H54 (cell line): ENCODE measurements at places on chromosomes 16 and 17.

DNA sequence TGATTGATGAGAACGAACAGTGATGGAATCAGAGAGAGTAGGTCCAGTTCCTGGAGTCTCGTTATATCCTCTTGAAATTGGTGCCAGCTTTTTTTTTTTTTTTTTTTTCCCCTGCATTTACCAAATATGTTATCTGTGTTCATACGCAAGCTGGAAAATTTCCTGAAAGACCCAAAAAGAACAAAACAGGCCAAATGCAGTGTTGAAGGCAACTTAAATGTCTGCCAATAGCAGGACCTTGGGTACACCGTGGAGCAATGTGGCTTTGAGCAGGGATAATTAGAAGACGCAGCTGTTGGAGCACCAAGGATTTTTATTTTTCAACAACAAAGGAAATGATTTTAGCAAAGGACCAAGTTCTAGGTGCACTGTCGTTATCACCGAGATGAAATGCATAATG, 105.0 kb downstream of the ABCC6 start:
- DNase-seq = no peak

GRCh38 chr16:10169031-10169430, 13.2 kb downstream of the GRIN2A start:
- DNase-seq = no peak

- DNase-seq = no peak
Observed at GRCh38 chr16:24531166-24531565, 8.2 kb upstream of the RBBP6 start.

DNA sequence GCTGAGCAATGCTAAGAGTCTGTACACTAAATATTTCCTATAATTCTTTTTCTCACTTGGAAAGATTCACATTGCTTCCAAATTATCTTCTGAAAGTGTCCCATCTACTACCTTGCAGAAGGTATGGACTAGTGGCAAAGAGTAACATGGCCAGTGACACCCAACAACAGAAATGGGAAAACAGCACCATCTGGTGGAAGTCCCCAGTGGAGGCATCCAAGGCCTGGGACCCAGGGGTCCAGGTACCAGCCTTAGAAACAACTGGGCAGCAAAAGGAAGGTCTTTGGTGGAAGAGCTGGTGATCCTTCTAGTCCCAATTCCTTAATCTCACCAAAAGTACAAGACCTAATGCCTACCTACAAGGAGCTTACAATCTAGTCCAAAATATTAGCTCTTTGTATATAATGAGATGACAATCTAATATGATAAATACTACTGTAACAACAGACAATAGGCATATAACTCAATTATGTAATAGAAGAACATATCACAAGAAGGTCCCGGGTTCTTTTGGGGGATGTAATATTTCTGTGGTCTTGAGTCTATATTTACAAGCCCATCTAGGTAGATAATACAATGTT, 55.3 kb downstream of the SKAP1 start:
- peak; percentile 26 for DNase-seq

- no peak for DNase-seq
Observed at GRCh38 chr17:16300554-16300953, 52.7 kb downstream of the CENPV start.

- peak; percentile 34 for DNase-seq
Observed at GRCh38 chr16:49921791-49922456, 66.0 kb upstream of the ZNF423 start.

- DNase-seq = no peak
Observed at GRCh38 chr17:58324056-58324408, 4.6 kb downstream of the TSPOAP1 start.

GRCh38 chr16:80591071-80591915, 50.5 kb downstream of the DYNLRB2 start:
- DNase-seq = no peak

- DNase-seq = no peak
Observed at GRCh38 chr17:50955160-50955559, 89.0 kb upstream of the TOB1 start.

DNA sequence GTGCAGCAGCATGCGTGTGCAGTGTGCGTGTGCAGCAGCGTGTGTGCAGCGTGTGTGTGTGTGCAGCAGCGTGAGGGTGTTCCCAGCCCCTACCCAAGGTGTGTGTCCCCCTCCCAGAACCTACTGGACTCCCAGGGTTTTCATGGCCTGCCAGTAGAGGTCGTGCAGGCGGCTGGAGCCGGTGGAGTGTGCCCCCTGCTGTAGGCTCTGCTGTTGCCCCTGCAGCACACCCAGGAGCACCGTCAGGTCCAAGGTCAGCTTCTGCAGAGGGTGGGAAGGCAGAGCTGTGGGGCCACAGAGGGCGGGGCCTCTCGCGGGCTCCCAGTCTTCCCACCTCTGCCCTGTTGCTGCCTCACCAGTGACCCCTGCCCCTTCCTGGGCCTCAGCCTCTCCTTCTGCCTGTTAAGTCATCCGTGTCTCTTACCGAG, 14.9 kb downstream of the MYBBP1A start:
- DNase-seq = no peak

DNA sequence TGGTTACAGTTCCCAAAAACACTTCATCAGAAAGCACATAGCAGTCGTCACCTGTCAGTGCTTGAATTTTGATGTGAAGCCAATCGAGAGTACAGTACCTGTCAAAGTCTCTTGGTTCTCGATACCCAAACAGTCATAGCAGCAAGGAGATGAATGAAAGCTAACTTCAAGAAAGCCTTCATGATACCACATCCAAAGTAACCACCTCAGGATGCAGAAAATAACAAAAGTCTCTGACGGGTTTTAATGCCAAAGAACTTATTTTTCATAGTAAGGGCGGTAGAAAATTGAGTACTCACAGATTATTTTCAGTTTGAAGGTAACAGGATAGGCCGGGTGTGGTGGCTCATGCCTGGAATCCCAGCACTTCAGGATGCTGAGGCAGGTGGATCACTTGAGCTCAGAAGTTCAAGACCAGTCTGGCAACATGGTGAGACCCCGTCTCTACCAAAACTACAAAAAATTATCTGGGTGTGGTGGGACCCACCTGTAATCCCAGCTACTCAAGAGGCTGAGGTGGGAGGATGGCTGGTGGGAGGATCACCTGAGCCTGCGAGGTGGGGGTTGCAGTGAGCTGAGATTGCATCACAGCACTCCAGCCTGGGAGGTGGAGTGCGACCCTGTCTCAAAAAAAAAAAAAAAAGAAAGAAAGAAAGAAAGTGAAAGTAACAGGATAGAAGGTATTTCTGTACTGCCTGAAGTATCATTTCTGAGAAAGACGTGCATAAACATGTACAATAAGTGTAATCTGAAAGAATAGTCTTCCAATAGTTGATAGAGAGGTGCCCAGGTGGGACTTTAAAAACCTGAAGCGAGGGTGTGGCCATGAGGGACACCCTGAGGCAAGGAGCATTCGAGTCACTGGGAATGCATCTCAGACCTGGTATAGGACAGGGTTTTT, 15.4 kb downstream of the MFSD11 start:
- no peak for DNase-seq

- DNase-seq = no peak
Observed at GRCh38 chr17:80219763-80220053, 425 bp downstream of the SGSH start.

- DNase-seq = no peak
Observed at GRCh38 chr17:77428749-77429368, 288.1 kb downstream of the SEC14L1 start.

DNA sequence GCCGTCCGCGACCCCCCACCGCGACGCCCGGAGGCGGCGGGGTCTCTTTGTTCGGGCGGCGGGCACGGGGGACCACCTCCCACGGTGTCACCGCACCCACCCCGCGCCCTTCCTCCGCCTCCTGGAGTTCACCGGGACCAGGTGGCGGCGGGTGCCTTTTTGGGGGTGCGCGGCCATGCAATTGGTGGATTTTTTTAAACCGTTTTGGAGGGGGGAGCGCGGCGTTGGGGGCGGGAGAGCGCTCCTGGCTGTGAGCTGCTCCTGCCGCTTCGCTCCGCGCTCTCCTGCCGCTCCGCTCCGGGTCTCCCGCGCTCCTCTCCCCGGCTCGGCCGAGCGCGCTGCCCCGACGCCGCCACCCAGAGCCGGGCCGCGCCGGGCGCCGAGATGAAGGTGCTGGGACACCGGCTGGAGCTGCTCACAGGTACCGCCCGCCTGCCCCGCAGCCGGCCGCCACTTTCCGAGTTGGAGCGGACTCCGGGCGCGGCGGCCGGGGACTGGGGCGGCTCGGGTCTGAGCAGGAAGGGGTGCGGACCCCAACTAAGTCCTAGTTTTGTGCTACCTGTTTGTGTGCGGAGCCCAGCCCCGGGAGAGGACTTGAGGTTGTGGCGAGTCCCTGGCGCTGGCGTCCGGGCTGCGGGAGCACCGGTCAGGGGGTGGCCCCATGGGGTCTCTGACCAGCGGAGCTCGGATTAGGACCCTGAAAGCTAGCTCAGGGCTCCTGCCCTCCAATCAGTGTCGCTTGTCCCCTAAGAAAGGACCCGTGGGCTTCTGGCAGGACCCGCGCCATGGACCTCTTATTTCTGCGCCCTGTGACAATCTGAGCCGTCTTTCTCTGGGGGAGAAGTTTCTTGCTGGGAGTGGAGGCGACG, 35.7 kb upstream of the NDRG4 start:
- no peak for DNase-seq

GRCh38 chr17:57867126-57867525, 17.3 kb upstream of the MRPS23 start:
- no peak for DNase-seq

- peak; percentile 81 for DNase-seq
Observed at GRCh38 chr17:65359016-65359415, 202.4 kb downstream of the AXIN2 start.

DNA sequence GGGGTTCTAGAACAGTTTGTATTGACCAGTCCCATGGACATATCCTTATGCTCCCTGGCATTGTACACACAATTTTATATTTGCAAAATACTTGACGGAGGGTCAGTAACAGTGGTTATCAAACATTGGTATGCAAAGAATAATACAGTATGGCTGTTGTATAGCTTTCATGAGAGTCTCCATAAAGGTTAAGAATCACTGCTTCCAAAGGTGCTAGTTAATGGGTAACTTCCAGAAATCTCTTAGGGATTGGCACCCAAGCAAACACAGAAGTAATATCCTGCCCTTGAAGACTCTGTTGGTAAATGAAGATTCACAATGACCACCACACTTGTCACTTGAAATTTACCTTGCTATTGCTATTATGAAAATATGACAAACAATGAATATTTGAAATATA, 239.2 kb downstream of the ZFHX3 start:
- DNase-seq = no peak

DNA sequence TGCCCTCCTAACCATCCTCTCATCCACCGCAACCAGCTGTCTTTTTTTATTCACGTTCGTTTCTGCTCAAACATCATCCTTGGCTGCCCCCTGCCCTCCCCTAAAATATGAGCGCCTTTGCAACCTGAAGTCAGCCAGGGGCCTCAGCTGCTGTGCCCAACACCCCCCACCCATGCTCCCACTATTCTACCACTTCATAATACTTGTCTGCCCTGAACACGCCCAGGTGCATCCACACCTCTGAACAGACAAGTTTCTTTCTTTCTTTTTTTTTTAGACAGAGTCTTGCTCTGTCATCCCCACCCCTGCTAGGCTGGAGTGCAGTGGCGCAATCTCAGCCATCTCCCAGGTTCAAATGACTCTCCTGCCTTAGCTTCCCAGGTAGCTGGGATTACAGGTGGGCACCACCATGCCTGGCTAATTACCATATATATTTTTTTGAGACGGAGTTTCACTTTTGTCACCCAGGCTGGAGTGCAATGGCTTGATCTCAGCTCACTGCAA, 26.9 kb downstream of the CEP295NL start:
- no peak for DNase-seq

- no peak for DNase-seq
Observed at GRCh38 chr16:10497132-10498101, 83.0 kb downstream of the EMP2 start.

DNA sequence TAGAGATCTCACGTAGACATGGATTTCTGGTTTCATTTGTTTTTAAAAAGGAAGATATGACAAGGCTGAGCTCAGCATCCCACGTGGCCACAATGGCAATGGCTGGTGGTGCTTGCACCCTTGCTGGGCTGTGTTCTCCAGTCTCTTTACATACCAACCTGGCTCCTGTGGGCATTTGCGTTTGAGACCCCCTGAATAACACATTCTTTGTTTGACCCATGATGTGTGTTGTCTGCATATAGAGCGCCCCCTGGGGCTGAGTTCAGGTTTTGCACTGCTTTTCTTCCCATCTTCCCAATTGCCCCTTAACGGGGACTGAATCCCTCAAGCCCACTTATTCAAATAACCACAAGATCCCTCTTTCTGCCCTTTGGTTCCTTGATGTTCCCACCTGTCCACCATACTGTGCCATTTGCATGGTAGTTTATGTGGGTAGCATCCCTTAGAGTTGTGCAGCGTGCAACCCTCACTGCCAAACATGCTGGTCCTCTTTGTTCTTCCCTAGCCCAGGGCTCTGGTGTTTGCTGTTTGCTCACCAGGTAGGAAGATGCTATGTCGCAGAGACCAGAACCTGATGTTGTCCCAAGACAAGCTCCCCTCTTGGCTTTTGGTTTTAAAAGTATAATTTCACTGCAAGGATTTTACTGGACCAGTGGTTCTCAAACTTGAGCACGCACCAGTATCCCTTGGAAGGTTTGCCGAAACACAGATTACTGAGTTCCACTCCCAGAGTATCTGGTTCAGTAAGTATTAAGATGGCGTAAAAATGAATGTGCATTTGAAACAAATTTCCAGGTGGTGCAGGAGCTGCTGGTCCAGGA, 38.5 kb upstream of the NKD1 start:
- no peak for DNase-seq

DNA sequence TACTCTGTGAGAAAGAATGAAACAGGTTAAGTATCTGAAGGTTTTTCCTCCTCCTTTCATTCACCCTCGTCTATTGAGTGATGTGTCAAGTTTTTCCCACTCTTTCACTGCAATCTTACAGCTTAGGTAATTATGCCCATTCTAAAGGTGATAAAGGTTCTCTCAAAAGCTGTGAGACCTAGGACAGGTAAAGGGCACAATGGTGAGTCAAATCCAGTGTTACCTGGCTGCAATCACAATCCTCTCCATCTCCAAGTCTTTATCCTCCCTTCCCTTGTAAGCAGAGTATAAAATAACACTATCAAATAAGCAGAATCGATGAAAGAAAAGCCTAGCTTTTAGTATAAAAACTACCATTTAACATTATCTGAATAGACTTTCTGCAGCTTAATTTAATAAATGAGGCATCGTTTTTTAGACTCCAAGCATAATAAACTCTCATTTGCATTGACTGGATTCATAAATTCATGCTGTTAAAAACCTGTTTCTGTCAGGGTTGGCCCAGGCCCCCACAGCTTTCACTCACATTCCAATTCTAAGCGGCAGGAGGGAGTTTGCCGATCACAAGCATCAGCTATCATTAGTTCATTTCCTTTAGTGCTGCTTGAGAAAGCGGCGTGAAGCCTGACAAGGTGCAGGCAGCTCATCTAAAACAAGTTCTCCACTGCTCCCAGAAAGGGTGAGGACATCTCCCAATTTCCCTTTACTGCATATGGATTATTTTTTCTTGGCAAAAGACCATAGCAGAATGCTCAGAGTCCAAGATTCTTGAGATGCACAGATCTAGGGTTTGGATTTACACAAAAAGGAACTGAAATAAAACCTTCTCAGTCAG, 67.8 kb downstream of the CDH8 start:
- no peak for DNase-seq
